Stimulated activated CD4-positive, alpha-beta T cell treated with anti-CD3 and anti-CD28 coated beads, Interleukin-1b, Interleukin-23, amount 100 ng/mL, for 1 hour (primary cell): ENCODE measurements at places on chromosomes 7 and 10.

GRCh38 chr10:116158036-116158435 is 115.0 kb downstream of the GFRA1 start:
- no peak for DNase-seq

DNA sequence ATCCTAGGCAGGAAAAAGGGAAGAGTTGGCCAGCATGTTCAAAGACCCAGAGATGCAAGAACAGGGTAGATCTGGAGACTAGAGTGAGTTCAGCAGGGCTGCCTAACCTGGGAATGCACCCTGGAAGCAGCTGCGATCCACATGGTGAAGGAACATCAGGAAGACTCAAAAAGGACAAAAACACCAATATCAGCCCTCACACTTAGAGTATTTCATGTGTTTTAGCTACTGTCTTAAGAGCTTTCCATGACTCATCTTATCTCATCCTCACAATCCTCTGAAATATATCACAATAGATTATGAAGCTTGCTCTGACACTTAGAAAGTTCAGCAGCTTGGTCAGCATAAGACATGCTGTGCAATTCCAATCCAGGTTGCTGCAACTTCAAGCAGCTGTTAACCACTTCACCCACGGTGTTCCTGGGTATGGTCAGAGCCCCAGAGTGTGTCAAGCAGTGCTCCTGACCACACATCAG is 380.9 kb downstream of the PARD3 start:
- no peak for DNase-seq

- no peak for DNase-seq
Observed at GRCh38 chr7:43568529-43568928, 14.4 kb upstream of the STK17A start.

DNA sequence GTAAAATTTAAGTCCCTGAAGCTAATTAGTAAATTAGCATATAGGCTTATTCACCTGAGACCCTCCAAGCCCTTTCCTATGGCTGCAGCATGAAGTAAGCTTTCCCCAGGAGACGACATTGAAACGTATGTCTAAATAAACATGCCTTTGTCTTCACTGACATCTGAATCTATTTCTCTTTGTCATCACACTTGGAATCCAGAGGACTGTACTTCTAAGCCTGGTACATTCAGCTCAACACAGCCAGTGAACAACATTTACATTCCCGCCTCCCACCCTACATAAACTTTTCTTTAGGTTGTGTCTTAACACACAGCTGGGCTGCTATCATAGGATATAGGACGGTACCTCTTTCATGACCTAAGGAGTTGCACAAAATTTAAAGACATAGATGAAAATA is 414.4 kb downstream of the SFMBT2 start:
- no peak for DNase-seq

- DNase-seq: no peak
Observed at GRCh38 chr10:49594594-49594993, 15.5 kb upstream of the SLC18A3 start.

GRCh38 chr10:93821051-93821772 is 63.5 kb downstream of the LGI1 start:
- DNase-seq: no peak

GRCh38 chr10:51879238-51879637 is 179.8 kb upstream of the CSTF2T start:
- DNase-seq: no peak

DNA sequence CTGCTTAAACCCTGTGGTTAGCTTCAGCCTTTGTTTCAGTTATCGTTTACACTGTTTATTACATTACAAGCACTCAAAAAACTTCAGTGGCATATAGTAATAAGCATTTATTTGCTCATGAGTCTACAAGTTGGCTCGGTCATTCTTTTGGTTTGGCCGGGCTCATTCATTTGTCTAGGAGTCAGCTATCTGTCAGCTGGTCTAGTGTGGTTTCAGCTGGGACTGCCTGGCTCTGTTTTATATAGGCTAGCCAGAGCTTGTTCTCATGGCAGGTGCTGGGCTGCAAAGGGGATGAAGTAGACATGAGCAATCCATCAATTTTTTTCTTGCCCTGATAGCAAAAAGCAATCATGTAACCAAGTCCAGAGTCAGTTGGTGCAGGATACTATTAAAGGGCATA is 103.6 kb downstream of the MKLN1 start:
- DNase-seq: no peak

- no peak for DNase-seq
Observed at GRCh38 chr7:107961405-107961804, 41.6 kb downstream of the LAMB1 start.

DNA sequence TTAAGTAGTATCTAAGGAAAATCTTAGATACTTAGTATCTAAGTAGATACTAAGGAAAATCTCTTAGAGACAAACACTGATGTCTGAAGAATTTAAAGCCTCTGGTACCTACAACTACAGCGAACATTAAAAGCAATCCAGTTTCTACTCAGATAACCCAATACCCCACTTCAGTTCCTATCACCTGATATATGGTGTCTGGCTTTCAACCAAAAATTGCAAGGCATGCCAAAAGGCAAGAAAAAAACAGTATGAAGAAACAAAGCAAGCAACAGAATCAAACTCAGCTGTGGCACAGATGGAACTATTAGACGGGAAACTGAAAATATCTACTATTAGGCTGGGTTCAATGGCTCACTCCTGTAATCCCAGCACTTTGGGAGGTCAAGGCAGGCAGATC is 31.1 kb downstream of the ARHGAP12 start:
- no peak for DNase-seq

DNA sequence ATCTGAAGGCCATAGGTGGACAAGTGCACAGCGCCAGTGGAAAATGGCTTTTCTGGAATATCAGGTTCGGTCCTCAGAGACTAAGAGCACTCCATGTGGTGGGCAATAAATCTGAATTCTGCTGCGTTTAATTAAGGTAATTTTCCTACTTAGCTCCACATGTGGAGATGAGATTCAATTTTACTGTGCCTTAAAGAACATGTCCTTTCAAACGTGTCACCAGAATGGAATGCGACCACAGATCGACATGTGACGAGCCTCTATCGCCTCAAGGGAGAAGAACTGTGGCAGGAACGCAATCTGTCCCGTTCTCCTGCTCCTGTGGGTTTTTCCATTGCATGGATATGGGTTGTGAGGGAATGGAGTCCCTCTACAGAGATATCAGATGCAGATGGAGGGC is 205.3 kb upstream of the ZNF32 start:
- DNase-seq: no peak

GRCh38 chr10:109215291-109216075 is 707.8 kb downstream of the XPNPEP1 start:
- DNase-seq: no peak

DNA sequence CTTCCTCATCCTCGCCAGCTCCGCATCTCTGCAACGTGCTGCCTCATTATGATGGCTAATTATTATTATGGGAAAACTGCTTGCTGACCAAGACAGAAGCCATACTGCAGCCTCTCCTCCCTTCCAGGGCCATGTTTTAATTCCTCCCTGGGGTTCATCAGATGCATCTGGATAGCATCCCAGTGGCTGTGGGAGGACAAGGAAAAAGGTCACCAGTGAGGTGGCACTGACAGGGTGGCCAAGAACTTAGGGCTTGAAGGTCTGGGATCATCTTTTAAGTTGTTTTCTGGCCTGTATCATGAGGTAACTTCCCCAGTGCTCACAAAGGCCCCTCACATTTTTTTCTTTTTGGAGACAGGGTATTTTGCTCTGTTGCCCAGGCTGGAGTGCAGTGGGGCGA is 39.6 kb downstream of the KCNH2 start:
- no peak for DNase-seq
